Activated naive CD8-positive, alpha-beta T cell treated with anti-CD3 and anti-CD28 coated beads, Interleukin-2, amount 50 U/mL, for 24 hours (primary cell): ENCODE measurements at places on chromosomes 6 and 20.

DNA sequence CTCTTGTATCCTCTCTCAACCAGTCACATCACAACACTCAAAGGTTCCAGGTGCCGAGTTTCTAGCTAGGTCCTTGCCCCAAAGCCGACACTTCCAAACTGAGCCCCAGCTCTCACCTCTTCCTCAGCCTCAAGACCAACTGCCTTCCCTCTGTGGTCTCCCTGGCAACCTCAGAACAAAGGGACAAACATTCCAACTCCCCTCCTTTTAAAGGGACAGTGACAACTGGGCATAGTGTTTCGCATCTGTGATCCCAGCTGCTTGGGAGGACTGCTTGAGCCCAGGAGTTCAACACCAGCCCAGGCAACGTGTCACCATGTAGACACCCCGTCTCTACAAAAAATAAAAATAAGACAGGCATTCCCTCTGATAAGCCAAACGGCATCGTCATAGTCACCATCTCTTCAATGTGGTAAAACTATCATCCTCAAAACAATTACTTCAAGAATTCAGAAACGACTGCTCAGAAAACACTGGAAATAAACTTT, 11.3 kb downstream of the DIDO1 start:
- no peak for DNase-seq

- no peak for DNase-seq
Observed at GRCh38 chr20:54062812-54063280, 7.5 kb downstream of the BCAS1 start.

GRCh38 chr6:12232339-12232738, 57.8 kb upstream of the EDN1 start:
- DNase-seq, result no peak

DNA sequence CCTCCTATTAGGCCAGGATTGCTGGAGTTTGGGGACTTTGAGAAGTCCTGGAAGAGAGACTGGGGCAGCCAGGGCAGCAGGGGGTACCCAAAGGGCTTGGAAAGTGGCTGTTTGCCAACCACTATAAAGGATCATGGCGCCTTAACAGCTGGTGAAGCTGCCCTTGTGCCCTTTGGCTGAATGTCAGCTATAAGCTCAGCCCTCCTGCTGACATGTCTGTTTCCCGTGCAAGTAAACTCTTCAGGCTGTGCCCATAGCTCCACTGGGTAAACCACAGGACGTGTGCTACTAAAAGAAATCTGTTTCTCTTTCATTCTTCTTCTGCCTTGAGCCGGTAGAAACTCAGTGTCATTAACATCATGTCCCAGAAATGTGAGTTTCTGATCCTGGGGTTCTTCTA, 97.3 kb downstream of the CAP2 start:
- DNase-seq, result no peak

GRCh38 chr6:32370505-32370904, 1.2 kb downstream of the TSBP1 start:
- no peak for DNase-seq

- DNase-seq, result no peak
Observed at GRCh38 chr20:21006611-21007010, 99.5 kb downstream of the LINC00237 start.

DNA sequence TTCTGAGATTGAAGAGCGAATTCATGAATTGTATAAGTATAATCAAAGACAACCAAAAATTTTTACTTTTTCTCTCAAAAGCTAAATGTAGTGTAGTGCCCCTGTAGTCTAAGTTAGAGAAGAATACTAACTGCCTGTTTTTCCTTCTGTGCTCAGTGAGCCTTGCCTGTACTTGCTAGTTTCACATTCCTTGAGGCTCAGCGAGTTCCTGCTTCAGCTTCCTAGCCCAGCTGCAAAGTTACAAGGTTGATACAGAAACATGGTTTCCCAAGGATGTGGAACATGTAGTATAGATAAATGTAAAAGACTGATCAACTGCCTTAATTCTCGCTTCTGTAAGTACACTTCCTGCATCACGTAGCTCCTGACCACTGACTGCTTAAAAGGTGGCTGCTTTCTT, 33.1 kb upstream of the SEC63 start:
- DNase-seq, result no peak

DNA sequence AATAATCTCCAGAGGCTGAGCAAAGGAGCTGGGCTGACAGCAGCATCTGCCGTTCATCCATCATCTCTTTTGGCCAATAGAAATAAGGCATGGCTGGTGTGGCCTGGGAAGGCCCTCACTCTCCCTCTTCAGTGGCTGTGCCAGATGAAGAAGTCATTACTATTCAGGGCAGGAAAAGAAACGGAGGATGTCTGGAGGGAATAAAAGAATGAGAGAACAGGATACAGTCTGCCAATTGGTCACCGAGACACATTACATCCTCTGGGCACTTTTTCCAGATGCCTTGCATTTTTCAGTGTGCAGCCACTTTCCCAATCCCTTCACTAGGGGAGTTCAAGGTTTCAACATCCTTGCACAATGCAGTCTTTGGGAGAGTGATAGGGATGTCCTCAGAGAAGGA, 32.2 kb upstream of the VGLL2 start:
- DNase-seq, result no peak

DNA sequence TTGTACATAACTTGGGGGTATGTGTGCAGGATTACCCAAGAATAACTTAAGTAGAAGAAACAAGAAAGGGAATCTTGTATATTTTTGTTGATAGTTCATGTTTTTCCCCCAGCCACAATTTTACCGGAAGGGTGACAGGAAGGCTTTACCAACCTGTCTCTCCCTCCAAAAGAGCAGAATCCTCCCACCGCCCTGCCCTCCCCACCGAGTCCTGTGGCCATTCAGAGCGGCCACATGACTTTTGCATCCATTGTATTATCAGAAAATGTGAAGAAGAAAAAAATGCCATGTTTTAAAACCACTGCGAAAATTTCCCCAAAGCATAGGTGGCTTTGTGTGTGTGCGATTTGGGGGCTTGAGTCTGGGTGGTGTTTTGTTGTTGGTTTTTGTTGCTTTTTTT, 22.0 kb downstream of the PRDM1 start:
- no peak for DNase-seq

- no peak for DNase-seq
Observed at GRCh38 chr20:63509088-63509564, 10.2 kb upstream of the EEF1A2 start.

- no peak for DNase-seq
Observed at GRCh38 chr6:26218824-26219223, 131.6 kb downstream of the HFE start.

DNA sequence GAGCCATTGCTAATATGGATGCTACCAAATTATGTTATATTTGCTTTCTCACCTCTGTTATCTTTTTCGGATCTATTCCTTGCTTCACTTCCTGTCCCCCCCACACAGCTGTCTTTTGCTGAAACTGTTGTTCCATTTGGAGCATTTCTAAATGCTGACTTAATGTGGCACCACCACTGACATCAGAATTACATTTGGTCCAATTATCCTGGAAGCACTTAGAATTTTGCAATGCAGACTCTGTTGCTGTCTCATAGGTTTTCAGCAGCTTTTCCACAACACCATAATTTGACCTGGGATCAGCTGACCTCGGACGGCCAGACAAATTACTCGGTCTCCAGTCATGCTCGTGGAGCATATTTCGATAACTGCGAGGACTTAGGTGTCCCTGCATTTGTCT, 12.8 kb downstream of the KIAA0408 start:
- no peak for DNase-seq

DNA sequence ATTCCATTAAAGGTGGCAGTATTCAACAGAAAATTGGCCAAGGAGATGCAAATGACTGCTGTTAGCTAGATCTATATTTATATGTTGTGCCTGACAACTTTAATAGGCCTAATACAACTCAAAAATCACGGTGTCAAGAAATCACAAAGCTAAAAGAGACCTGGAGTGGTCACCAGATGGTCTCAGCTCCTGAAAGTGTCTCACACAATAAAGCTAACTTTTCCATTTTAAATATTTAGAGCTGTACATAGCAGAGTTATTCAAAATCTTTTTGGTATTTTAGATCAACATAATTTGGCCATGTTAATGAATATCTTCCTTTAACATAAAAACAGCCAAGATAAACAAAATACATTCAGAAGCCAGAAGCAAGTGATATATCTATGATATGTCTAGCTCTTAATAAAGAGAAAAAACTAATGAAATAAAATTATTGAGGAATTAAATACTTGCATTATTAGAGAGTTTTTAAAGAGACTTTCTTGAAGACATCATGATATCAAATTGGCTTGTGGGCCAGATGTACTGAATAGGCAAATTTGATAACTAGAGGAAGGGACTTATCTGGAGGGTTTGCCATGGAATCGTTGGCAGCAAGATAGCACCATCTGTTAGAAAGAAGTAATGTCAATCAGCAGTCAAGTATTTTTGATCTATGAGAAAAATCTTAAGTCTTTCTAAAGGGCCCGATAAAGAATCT, 84.9 kb upstream of the SCAF8 start:
- DNase-seq, result no peak

GRCh38 chr6:43292763-43293318, 5.2 kb upstream of the SLC22A7 start:
- DNase-seq, result no peak

- no peak for DNase-seq
Observed at GRCh38 chr20:2335096-2335870, 39.5 kb downstream of the TGM3 start.

GRCh38 chr6:138386897-138387296, 9.2 kb downstream of the SMIM28 start:
- DNase-seq, result no peak

GRCh38 chr6:123016431-123017103, 20.5 kb downstream of the CLVS2 start:
- no peak for DNase-seq

GRCh38 chr20:32443386-32443974, 85.3 kb downstream of the ASXL1 start:
- DNase-seq, result no peak

GRCh38 chr6:14417377-14417776, 299.8 kb downstream of the CD83 start:
- DNase-seq, result no peak
